ENCODE measurements at places on chromosomes 7 and 10. TPM values are rescaled to one million over a fixed set of nuclear protein-coding genes. Genes with fewer than 3 reads are reported as not detected.

The ZNF212 gene
- 9.7 TPM for total RNA-seq

The ANLN gene
- 111 TPM for total RNA-seq

- DNase-seq, result no peak
- no peaks in the 10 kb centered on the region for H3K27me3 ChIP-seq
- H3K4me3 ChIP-seq, result no peak overlapping the region
Observed at GRCh38 chr10:33483124-33483815, 148.8 kb upstream of the NRP1 start.

The ABCB8 gene
- 58.4 TPM for total RNA-seq

GRCh38 chr10:51783941-51784340, 84.5 kb upstream of the CSTF2T start:
- H3K36me3 ChIP-seq, result no peaks in the 10 kb centered on the region
- no peaks in the 10 kb centered on the region for H3K27me3 ChIP-seq

DNA sequence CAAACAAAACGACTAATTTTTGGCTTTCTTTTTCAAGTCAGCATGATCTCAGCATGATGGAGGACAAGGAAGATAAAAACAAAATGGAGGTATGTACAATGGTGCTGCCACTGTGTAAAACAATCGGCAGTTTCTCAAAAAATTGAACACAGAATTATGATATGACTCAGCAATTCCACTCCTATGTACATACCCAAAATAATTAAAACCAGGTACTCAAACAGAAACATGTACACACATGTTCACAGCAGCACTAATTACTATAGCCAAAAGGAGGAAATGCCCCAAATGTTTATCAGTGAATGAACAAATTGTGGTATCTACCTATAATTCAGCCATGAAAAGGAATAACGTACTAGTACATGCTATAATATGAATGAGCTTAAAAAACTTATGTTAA, 29.9 kb downstream of the SNX13 start:
- no peak overlapping the region for H3K27ac ChIP-seq

- no peaks in the 10 kb centered on the region for H3K27me3 ChIP-seq
- no peak overlapping the region for H3K27ac ChIP-seq
- no peak overlapping the region for H3K4me3 ChIP-seq
- DNase-seq, result no peak
- peaks cover 5% of the 10 kb centered on the region for H3K4me1 ChIP-seq
Observed at GRCh38 chr7:128860158-128861073, 2.2 kb upstream of the ATP6V1F start.

The ANKRD61 gene
- total RNA-seq, result 0.26 TPM

DNA sequence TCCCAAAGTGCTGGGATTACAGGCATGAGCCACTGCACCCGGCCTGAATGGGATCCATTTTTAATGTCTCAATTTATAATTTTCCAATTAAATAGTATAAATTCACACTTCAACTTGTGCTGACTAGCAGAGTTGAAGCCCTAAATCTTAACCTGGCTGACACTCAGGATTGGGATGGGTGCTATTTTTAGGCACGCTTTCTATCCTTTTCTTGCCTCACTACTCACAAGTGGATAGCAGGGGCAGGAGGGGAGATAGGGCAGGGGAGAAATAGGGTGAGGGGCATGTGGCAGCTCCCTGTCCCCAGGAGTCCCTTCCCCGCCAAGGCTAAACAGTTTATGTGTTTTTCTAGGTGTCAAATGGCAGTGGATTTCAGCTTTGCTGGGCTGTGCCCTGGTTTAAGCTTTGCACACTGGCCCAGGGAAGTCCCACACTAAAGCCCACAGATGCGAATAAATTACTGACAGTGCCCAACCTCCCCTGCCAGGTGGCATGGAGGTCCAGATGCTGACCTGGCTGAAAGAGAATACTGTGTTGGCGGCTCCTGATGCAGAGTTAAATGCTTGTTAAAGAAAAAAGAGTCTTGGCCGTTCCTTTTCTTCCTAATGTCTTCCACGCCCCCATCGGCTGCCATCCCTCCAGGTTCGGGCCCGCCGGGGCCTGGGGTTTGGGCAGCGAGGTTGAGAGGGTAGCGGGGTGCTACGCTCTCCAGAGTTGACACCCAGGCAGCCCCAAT, 36.2 kb upstream of the EFCAB10 start:
- H3K36me3 ChIP-seq, result no peaks in the 10 kb centered on the region
- H3K27ac ChIP-seq, result no peak overlapping the region
- no peak for DNase-seq

GRCh38 chr10:126536148-126536547, 134.3 kb downstream of the C10orf90 start:
- H3K4me1 ChIP-seq, result peaks cover 9% of the 10 kb centered on the region
- no peak for DNase-seq
- H3K27ac ChIP-seq, result no peak overlapping the region
- H3K4me3 ChIP-seq, result no peak overlapping the region
- no peaks in the 10 kb centered on the region for H3K36me3 ChIP-seq

DNA sequence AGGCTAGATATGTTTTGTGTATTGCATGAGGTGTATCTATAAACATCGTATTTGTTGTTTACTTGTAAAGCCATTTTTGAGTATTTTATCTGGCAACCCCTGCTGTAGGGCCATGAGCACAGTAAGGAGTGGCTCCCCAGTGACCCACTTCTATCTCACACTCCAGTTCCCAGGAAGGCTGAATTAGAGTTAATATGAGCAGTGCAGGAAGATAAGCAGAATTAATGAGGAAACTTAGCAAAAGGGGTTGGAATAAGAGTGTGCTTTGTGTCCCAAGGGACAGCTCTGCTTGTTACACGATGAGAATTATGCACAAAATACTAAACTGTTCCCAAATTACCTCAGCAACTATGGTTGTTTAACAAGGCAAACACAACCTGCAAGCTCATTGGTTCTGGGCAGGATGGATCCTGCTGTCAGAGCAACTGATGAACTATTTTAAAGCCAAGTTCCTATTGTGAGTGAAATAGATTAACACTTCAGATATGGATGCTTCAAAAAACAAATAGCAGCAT, 1005.8 kb downstream of the NRG3 start:
- H3K4me1 ChIP-seq, result no peaks in the 10 kb centered on the region
- H3K36me3 ChIP-seq, result no peaks in the 10 kb centered on the region
- H3K27me3 ChIP-seq, result no peaks in the 10 kb centered on the region
- no peak overlapping the region for H3K4me3 ChIP-seq
- H3K27ac ChIP-seq, result no peak overlapping the region

DNA sequence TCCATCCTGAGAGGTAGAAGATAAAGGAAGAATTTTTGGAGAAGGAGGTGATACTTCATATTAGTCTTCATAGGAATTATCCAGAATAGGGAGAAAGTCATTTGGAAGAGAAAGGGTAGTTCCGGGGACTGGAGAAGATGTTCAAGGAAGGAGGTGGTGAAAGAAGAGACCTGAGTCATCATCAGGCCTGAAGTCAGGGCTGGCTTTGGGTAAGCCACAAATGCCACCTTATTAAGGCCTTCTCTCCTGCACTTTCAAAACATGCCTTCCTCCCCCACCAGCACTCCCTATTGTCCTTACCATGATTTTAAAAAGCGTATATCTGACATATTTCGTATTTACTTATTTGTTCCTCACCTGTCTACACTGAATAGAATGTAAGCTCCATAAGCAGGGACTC, 112.2 kb upstream of the LRGUK start:
- H3K4me3 ChIP-seq, result no peak overlapping the region
- DNase-seq, result peak; percentile 4
- no peaks in the 10 kb centered on the region for H3K36me3 ChIP-seq
- no peaks in the 10 kb centered on the region for H3K4me1 ChIP-seq

The CALML3 gene
- not detected for total RNA-seq

The MYL7 gene
- not detected for total RNA-seq

The CDNF gene
- 1.2 TPM for total RNA-seq

GRCh38 chr7:23469150-23469960, 936 bp downstream of the IGF2BP3 start:
- H3K27me3 ChIP-seq, result 0 out of 2 replicates have a peak, but pooled peaks cover 2% of the 10 kb centered on the region
- H3K4me3 ChIP-seq, result peak overlapping the region; percentile 73
- DNase-seq, result no peak
- peak overlapping the region; percentile 79 for H3K27ac ChIP-seq
- no peaks in the 10 kb centered on the region for H3K36me3 ChIP-seq
- H3K4me1 ChIP-seq, result peaks cover 48% of the 10 kb centered on the region

The TUBAL3 gene
- total RNA-seq, result not detected

GRCh38 chr10:32964270-32964669, 6.2 kb upstream of the ITGB1 start:
- DNase-seq, result no peak
- H3K4me1 ChIP-seq, result peaks cover 42% of the 10 kb centered on the region
- H3K27me3 ChIP-seq, result no peaks in the 10 kb centered on the region
- H3K36me3 ChIP-seq, result no peaks in the 10 kb centered on the region
- H3K27ac ChIP-seq, result no peak overlapping the region

DNA sequence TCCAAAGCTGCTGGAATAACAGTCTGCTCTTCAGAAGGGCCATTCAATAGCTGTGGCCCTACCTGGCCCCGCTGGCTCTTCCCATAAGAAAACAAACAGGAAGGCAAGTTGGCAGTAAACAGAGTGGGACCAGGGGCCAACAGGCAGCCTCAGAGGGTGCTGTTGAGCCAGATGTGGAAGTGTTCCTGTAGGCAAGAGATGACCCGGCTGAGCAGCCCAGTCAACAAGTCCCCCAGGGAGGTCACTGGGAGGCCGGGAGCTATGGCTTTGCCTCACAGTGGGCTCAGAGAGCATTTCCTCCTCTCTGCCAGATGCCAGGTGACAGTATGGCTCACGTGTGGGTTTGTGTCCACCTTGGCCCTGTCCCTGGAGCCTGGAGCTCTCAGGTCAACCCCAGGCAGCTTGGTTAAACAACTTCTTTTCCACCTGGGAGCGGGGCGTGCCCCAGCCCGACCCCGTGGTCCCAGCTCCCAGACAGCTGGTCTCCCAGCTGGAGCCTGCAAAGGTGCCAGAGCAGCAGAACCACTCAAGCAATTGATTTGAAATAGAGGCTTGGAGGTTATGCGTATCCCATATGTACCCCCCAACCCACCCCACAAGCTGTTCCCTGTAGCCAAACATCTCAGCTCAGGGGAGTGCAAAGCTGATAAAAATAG, 33.8 kb upstream of the LOXL4 start:
- no peaks in the 10 kb centered on the region for H3K36me3 ChIP-seq
- H3K4me1 ChIP-seq, result no peaks in the 10 kb centered on the region
- no peaks in the 10 kb centered on the region for H3K27me3 ChIP-seq
- H3K4me3 ChIP-seq, result no peak overlapping the region

The ANXA8L1 gene
- not detected for total RNA-seq

- peak; percentile 45 for DNase-seq
- H3K4me1 ChIP-seq, result no peaks in the 10 kb centered on the region
- no peaks in the 10 kb centered on the region for H3K27me3 ChIP-seq
- H3K4me3 ChIP-seq, result no peak overlapping the region
- H3K36me3 ChIP-seq, result no peaks in the 10 kb centered on the region
- no peak overlapping the region for H3K27ac ChIP-seq
Observed at GRCh38 chr7:49174396-49174795, 250.0 kb downstream of the CDC14C start.

DNA sequence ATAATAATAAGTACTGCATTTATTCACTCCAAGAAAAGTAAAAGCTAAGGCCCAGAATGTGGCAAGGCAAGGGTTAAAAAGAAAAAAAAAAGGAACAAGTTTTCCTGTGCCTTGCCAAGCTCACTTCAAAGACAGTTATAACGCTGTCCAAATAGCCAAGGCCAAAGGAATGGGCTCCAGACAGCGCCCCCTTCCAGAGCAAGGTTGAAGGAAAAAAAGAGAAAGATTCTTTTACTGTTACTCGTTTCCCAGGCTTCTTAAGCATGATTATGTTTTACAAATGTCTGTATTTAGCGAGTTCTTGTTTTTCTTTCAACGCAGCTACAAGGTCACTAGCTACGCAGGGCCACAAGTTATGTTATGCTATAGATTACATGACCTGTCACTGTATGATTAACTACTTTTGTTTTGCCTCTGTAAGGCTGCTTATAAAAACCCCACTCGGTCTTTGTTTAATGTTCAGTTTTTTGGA, 9.1 kb upstream of the EIF4H start:
- H3K4me1 ChIP-seq, result no peaks in the 10 kb centered on the region
- no peak overlapping the region for H3K4me3 ChIP-seq
- no peaks in the 10 kb centered on the region for H3K36me3 ChIP-seq
- no peaks in the 10 kb centered on the region for H3K27me3 ChIP-seq
- no peak overlapping the region for H3K27ac ChIP-seq

GRCh38 chr7:143012409-143012808, 14.5 kb downstream of the OR9A2 start:
- peaks cover 15% of the 10 kb centered on the region for H3K4me1 ChIP-seq
- H3K27ac ChIP-seq, result no peak overlapping the region
- no peaks in the 10 kb centered on the region for H3K36me3 ChIP-seq
- 0 out of 2 replicates have a peak, but pooled peaks cover 6% of the 10 kb centered on the region for H3K27me3 ChIP-seq
- DNase-seq, result no peak
- H3K4me3 ChIP-seq, result no peak overlapping the region

GRCh38 chr10:29268011-29268410, 20.9 kb upstream of the LYZL1 start:
- no peaks in the 10 kb centered on the region for H3K27me3 ChIP-seq
- H3K4me3 ChIP-seq, result no peak overlapping the region
- no peaks in the 10 kb centered on the region for H3K36me3 ChIP-seq

DNA sequence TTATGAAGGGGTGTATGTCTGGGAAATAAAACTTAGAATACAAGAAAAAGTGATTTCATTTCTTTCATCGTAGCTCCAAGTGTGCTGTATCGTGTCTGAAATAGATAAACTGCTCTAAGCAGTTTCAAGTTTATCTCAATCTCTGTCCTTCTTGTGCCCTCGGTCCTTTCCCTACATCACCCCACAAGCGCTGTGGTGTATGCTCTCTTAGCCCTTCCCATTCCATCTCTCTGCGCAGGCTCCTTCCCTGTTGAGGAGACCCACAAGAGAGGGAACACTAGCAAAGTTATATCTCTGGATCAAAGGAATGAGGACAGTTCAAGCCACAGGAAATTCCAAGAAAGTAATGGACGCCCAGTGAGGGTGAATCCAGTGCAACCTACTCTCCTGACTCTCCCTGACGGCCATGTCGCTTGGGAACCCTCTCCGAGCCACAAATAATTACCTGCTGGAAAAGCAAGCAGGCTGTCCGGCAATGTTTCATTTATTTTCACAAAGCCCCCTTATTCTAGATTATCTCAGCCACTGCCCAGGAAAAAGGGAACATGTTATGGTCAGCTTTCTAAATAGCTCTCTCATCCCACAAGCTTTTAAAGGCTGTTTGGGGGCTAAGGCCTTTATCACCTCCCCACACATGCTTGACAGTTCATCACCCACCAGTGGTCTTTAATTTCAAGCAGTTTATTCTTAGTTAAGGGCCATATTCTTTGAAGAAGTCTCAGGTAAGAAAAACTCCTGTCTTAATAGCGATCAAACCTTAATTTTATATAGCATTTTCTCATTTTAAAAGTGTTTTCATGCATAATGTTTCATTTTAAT, 34.8 kb downstream of the LRRC4 start:
- H3K27ac ChIP-seq, result no peak overlapping the region
- H3K36me3 ChIP-seq, result peaks cover 24% of the 10 kb centered on the region
- DNase-seq, result no peak
- no peak overlapping the region for H3K4me3 ChIP-seq

DNA sequence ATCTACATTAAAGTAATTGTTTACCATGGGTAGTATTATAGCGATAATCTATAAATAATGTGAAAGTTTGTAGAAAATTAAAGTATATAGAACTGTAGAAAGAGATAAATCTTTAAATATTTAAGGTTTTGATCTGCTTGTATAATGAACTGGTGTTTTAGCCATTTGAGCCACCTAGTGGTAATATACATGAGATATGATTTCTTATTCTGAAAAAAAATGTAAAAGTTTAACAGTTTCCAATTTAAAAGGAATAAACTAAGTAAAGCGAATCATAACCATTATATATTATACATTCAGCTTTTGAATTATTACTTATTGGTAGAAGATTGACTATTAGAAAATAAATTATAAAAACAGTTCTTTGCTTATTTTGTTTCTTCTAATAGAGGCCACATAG, 91.2 kb downstream of the OTUD1 start:
- no peak overlapping the region for H3K27ac ChIP-seq
- H3K27me3 ChIP-seq, result 0 out of 2 replicates have a peak, but pooled peaks cover 12% of the 10 kb centered on the region
- peak; percentile 25 for DNase-seq
- H3K4me3 ChIP-seq, result no peak overlapping the region
- H3K4me1 ChIP-seq, result no peaks in the 10 kb centered on the region

Data from PC-3 (cell line).